NCI-H187 (cell line): ENCODE measurements at places on chromosomes 3 and 15.
A peak's percentile ranks its signal among the peaks of the same experiment; 100 is the strongest.

GRCh38 chr3:196991581-196992460, 23.2 kb upstream of the PIGZ start:
- DNase-seq: no peak

DNA sequence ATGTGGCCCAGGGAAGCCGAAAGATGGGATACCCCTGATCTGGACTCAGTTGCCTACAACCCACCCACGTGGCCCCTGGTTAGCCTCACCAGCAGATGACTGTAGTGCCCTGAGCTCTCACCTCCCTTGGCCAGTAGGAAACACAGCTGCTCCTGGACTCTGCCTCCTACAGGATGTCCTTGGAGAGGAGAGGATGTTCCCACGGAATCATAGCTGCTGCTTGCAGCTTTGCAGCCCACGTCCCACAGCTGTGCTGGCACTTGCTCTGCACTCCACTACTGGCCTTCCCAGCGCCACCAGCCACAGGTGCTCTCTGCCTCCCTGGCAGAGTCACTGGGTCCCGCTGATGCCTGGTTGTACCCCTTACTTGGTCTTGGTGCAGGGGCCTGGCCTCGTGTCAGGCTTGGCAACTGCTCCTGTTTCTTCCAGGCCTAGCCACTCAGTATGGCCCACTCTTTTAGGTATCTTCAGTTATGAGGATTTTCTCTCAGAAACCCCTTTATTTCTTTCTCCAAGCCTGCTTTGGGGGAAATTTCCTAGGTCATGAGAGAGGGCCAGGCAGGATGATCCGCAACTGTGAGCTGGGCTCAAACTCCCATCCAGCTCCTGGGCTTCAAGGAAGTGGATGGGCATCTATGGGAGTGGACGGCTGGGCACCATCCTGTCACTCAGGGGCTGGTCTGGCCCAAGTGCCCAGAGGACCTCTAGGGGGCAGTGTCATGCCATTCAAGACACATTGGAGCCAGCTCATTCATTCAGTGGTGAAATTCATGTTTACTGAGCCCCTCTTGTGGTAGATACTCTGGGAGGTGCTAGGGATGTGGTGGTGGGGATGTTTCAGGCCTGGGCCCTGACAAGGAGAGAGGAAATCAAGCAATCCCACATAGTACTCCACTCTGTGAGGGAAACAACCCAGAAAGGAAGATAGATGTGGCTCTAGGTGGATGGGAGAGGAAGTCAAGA, 16.2 kb upstream of the VILL start:
- peak; percentile 11 for DNase-seq

DNA sequence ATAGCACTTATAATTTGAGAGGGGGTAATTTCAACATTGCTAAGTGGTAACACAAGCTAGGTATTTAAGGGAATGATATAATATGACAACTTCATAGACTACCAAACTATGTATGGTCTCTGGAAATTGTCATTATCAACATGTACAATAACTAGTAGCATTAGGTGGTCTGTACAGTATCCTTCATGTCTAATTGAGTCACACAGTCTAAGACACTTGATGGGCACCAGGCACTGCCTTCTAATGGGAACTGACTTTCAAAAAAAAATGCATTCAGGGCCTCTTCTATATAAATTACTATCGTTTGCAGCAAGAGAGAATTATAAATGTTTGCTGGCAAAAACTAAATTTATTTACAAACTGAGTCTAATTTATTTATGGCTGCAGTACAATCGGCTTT, 271.8 kb downstream of the MECOM start:
- no peak for DNase-seq

DNA sequence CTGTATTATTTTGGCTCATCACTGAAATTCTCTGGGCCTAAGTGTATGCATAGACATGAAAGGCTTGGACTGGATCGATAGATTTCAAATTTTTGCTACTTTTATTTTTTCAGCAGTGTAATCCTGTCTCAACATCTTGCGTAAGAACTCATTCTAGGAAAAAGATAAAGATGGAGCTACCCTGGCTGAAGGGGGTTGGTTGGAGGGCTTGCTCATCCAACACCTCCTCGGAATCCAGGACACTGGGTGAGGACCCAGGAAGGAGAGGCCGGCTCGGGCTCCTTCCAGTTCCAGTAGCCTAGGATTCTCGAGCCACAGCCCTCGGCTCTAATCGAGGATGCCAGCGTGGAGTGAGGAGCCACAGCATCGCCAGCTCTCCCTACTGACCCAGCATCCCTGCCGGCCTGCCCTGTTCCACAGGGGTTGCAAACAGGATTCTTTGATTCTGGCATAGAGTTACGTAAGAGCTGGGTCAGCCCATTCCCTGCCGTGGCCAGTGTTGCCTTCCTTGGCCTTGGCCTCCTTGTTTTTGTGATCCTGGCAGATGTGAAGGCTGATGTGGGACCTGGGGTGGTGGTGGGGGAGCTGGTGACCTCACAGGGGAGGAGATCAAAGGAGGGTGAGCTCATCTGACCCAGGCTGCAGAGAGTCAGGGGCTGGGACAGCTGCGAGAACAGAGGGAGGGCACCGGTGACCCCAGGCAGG, 149.5 kb downstream of the ALDH1A2 start:
- DNase-seq: no peak

DNA sequence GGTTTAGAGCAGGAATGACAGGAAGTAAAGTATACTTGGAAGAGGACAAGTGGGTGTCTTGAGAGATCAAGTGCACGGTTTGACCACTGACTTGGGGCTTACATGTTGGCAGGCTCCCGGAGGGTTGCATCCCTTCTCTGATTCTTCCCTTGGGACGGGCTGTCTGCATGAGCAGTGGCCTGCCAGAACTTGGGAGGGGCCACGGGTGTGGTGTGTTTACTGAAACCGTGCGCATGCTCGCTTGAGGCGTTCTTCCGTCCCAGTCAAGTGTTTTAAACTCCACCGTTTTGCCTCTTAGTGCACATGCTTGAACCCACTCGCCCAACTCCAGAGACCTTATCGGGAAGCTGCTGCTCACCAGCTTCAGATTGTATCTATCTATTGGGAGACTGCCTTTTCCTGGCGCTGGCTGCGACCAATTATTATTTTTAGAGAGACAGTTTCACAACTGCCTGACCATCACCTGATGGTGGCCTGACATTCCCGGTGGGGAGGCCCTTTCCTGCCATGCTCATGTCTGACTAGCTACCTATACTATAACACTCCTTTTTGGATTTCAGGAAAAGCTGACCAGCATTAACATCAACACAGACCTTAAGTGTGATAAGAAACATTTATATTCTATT, 14.9 kb upstream of the C3orf22 start:
- peak; percentile 2 for DNase-seq

DNA sequence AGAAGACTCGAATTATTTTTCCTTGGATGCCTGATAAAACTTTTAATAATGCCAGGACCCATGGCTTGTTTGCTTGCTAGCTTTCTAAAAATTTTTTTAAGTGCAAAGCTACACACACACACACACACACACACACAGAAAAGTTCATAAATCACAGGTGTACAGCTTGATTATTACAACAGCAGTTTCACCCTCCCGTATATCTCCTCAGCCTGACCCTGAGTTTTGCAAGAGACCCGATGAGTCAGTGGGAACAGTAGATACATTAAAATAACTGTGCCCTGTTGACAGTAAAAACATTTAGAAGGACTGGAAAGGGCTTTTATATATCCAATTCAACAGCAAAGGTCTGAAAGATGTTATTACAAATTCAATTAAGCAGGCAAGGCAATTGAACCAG, 46.7 kb downstream of the EMC4 start:
- no peak for DNase-seq

GRCh38 chr15:79674124-79674465, 222.7 kb downstream of the MTHFS start:
- DNase-seq: no peak

GRCh38 chr3:151901644-151902285, 28.3 kb downstream of the SUCNR1 start:
- no peak for DNase-seq

- DNase-seq: no peak
Measured at GRCh38 chr3:177144922-177145321, 52.4 kb downstream of the TBL1XR1 start.

DNA sequence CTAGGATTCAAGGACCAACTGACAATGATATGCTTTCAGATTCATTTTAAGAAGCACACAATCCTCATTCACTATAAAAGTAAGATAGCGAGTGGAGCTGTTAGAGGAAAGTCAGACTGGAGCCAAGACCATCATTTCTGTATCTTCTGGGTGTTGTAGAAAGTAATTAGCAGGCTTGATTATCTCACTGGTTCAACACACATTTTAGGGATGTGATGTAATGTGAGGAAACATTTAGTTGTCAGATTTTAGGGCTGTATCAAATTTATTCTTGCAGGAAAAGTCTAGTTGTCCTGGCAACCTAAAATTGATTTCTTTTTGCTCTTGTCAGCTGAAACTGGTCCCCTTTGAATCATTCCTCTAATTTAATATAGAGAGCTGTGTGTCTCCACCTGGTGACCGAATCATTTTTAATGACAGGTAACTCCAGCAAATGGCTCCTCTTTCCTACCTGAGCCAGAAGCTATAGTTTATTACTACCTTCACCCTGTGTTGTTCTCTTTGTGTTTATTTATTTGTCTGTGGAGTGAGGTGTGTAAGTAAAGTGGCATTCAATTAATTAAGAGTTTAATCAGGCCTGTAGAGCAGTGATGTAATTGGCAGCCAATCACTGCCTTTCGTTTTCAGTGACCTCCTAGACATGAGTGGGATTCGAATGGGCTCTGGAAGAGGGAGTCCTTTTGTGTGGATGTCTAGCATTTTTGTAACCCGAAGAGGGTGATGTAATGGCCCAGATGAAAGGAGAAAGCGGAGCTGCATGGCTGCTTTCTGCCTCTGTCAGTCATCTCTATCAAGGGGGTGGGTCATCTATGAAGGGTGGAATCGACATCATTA, 125.8 kb downstream of the LPP start:
- no peak for DNase-seq

- no peak for DNase-seq
Measured at GRCh38 chr3:66399529-66400232, 101.1 kb downstream of the LRIG1 start.

DNA sequence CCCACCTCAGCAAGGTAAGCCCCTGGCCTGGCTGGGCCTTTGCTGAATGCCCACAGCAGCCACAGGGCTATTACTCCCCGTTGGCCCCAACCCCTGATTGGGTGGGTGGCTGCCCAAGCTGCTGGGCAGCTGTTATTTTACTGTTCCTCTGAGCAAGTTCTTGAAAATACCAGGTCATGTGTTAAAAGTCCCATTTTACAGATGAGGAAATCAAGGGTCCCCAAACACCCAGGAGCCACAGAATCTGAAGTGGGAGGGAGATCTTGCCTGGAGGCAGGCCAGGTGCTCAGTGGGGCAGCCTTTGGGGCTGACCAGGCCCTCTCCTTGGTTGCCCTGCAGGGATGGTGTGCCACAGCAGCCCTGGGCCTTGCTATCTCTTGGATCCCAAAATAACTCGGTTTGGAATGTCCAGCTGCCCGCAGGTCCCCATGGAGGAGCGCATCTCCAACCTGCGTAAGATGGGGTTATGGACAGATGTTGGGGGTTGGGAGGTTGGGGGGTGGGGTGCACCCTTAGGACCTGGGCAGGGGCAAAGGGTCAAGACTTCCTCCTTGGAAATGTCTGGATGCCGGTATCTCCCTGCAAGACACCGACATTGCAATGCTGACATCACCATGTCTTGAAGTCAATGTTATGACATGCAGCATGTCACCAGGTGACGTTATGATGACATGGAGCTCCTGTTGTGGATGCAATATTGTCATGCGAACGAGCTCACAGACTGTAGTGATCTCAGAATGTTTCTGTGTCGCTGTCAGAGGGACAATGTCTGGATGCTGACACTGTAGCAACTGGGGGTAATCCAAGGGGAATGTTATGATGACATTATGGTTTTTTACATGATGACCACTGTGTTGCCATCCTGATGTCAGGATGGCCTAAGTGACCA, 13.3 kb upstream of the CSPG4 start:
- DNase-seq: no peak

GRCh38 chr3:189292667-189293484, 121.1 kb downstream of the TPRG1 start:
- no peak for DNase-seq

DNA sequence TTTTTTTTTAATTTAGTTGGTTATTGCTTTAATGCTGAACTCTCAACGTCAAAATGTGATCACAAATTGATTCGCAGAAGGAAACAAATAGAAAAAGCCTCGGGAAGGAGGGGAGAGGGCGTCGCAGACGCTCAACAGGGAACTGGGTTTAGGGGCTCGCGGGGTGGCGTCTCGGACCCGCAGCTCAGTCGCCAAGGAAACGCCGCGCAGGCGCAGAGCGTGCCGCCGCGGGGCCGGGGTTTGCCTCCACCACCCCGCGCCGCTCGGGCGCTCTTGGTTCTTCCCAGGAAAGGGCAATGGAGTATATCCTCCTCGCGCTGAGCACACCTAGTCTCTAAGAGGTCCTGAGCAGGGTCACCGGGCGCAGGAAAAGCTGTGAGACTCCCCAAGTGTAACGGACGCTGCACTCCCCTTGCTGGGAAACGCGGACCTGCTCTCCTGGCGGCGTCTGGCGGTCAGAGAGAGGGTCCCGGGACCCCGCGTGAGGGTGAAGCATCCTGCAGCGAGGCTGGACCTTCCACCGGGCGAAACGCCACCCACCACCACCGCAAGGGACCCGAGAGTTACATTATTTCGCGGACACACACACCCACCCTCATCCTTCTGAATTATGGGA, 753 bp downstream of the PLCH1 start:
- peak; percentile 56 for DNase-seq

GRCh38 chr15:36432161-36432560, 147.3 kb upstream of the CDIN1 start:
- DNase-seq: no peak
